ENCODE measurements at places on chromosomes 11 and 22. TPM values are rescaled to one million over a fixed set of nuclear protein-coding genes. Genes with fewer than 3 reads are reported as not detected.

GRCh38 chr11:9071692-9072091 lies 19.7 kb downstream of the SCUBE2 start:
- DNase-seq, result no peak
- H3K27me3 ChIP-seq, result peaks cover 47% of the 10 kb centered on the region
- no peaks in the 10 kb centered on the region for H3K36me3 ChIP-seq
- H3K4me3 ChIP-seq, result no peak overlapping the region

- no peaks in the 10 kb centered on the region for H3K4me1 ChIP-seq
- H3K27ac ChIP-seq, result no peak overlapping the region
- no peak for DNase-seq
- H3K36me3 ChIP-seq, result peaks cover 7% of the 10 kb centered on the region
- no peak overlapping the region for H3K4me3 ChIP-seq
These were observed 13.8 kb downstream of the TOLLIP start for GRCh38 chr11:1295591-1295990.

DNA sequence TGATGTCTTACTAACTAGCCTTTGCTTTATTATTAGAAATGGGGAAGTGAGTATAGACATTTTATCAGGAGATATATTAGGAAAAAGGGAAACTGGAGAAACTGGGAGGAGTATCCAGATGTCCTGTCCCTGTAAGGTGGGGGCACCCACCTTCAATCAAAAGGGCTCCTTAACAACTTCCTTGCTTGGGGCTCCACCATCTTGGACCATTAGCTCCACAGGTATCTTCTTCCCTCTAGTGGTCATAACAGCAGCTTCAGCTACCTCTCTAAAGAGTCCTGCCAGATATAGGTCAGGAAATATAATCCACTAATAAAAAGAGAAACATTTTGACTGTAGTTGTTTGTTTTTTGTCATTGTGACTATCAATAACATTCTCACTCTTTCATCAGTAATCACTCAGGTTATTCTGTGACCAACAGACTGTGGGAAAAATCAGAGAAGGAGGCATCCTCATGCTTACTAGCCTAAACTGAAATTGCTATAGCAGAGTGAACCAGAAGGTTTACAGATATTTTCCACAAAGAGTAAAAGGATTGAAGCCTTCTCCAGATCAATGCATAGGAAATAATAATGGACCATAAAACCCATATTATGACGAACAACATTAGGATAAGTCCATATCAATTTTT lies 10.4 kb downstream of the OR51B4 start:
- no peaks in the 10 kb centered on the region for H3K4me1 ChIP-seq
- no peaks in the 10 kb centered on the region for H3K36me3 ChIP-seq
- no peak overlapping the region for H3K27ac ChIP-seq
- no peaks in the 10 kb centered on the region for H3K27me3 ChIP-seq

- no peak for DNase-seq
- no peak overlapping the region for H3K27ac ChIP-seq
- H3K4me1 ChIP-seq, result peaks cover 7% of the 10 kb centered on the region
- H3K4me3 ChIP-seq, result no peak overlapping the region
- no peaks in the 10 kb centered on the region for H3K36me3 ChIP-seq
- peaks cover 20% of the 10 kb centered on the region for H3K27me3 ChIP-seq
These were observed 121.5 kb downstream of the RRAS2 start for GRCh38 chr11:14237444-14237961.

DNA sequence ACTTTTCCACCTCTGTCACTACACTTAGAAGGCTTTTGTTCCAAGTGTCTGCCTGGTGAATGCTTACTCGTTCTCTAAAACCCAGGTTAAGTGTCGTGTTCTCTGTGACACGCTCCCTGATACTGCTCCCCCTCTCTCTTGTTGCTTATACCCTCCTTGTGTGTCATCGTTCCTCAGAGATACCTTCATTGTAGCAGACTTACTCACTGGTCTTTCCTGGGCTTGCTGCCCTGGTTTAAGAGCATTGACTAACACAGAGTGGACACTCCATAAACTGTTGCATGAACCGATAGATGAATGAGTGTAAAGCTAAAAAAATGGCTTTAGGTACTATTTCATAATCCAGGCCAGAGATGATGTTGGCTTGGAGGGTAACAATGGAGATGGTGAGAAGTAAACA lies 171.3 kb downstream of the GRIK4 start:
- no peak overlapping the region for H3K27ac ChIP-seq
- no peak overlapping the region for H3K4me3 ChIP-seq
- H3K4me1 ChIP-seq, result no peaks in the 10 kb centered on the region

DNA sequence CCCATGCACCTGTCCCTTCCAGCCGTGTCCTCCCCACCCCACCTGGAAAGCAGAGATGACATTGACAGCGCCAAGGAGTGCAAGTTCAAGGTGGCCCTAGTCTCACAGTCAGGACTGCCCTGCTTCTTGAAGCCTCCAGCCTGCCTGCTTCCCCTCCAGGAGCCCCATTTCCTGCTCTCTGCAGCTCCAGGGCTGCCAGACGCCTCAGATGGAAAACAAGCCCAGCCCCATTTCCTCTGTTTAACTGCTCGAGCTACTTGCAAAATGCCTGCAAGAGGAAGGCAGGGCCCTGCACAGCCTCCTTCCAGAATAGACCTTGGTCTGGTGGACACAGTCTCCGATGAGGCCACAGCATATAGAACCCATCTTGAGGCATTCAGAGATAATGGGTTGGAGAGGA lies 5.0 kb upstream of the DGKZ start:
- peaks cover 51% of the 10 kb centered on the region for H3K4me1 ChIP-seq
- DNase-seq, result no peak
- H3K27me3 ChIP-seq, result peaks cover 20% of the 10 kb centered on the region
- no peaks in the 10 kb centered on the region for H3K36me3 ChIP-seq
- no peak overlapping the region for H3K4me3 ChIP-seq
- H3K27ac ChIP-seq, result no peak overlapping the region

GRCh38 chr11:501683-502287 lies 5.3 kb downstream of the RNH1 start:
- H3K4me1 ChIP-seq, result peaks cover 46% of the 10 kb centered on the region
- no peak overlapping the region for H3K4me3 ChIP-seq
- H3K27ac ChIP-seq, result peak overlapping the region; percentile 31
- no peak for DNase-seq
- H3K27me3 ChIP-seq, result no peaks in the 10 kb centered on the region
- H3K36me3 ChIP-seq, result peaks cover 43% of the 10 kb centered on the region

- no peak overlapping the region for H3K4me3 ChIP-seq
- peaks cover 37% of the 10 kb centered on the region for H3K36me3 ChIP-seq
- H3K4me1 ChIP-seq, result peaks cover 12% of the 10 kb centered on the region
- DNase-seq, result no peak
- no peak overlapping the region for H3K27ac ChIP-seq
These were observed 13.8 kb upstream of the AIFM3 start for GRCh38 chr22:20953342-20953608.

P4HA3 gene
- total RNA-seq, result not detected

OR51E2 gene
- total RNA-seq, result not detected

BIRC3 gene
- 79.0 TPM for total RNA-seq

OR4D11 gene
- total RNA-seq, result not detected

OR2AT4 gene
- total RNA-seq, result not detected

RASD2 gene
- not detected for total RNA-seq

APOBEC3H gene
- 126 TPM for total RNA-seq

PHF21B gene
- total RNA-seq, result not detected

All from activated CD4-positive, alpha-beta memory T cell treated with anti-CD3 and anti-CD28 coated beads, Interleukin-2, amount 10 ng/mL, durations not matched to agents 7 days and 5 days (primary cell).